Activated CD4-positive, alpha-beta T cell treated with anti-CD3 and anti-CD28 coated beads, Interleukin-2, Interleukin-6, amounts not matched to agents 100 ng/mL and 50 ng/mL, durations not matched to agents 16 hours and 8 hours (primary cell): ENCODE measurements at places on chromosomes 7 and 10.

DNA sequence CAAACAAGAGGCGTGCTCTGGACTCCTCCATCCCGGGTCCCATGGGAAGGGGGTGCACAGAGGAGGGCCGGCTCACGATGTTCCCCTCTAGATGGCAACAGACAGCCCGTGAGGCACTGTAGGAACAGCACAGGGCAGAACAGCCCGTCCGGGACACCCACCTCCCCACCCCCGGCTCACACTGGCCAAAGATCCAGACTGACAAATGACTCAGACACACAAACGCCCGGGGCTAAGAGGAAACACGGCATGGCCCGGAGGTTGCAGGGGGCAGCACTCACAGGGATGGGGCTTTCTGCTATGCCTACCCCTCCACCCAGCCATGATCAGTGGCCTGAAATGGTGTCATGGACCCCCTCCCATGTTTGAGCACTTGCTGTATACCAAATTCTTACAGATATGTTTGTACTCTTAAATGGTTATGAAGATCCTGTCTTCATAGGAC, 4.9 kb upstream of the ELN start:
- DNase-seq = no peak

- no peak for DNase-seq
These were observed 20.0 kb upstream of the LRRC17 start for GRCh38 chr7:102892631-102893278.

- DNase-seq = no peak
These were observed 29.3 kb downstream of the SLC39A12 start for GRCh38 chr10:17980846-17981565.

DNA sequence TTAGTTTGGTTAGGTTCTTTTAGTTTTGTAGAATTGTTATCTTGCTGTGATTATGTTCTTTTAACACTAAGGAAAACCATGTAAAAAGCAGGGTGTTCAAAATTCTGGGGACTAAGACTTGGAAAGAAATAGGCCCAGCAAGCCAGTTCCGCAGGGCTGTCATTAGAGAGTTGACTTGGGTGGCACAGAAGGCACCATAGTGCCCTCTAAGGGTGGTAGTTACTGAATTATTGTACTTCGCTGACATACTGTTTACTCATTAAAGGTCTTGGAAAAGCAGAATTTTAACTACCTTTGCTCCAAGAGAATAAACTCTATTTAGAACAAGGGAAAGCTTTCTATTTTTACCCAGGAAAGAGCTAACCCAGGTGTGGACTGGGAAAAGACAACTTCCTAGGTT, 86.5 kb downstream of the OTUD1 start:
- DNase-seq = peak; percentile 33

DNA sequence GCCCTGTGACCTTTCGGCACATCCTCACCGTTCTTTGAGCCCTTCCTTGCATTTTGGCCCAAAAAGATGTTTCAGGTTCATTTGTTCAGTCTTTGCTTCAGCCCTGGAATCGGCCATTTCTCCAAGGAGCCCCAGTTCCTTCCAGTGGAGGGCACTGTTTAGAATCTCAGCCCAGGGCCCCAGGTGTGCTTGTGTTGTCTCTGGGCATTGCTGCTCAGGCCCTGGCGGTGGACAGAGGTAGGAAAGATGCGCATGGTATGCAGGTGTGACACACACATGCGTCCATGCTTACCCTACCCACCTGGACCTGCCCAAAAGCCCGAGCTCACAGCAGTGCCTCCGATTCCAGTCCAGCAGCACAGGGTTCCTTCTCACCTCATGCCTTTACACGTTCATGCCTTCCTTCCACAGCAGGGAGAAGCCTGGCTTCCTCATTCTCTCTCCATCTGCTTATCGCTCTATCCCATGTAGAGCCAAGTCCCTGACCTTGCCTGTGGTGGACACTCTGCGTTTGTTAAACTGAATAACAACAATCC, 70.6 kb downstream of the LHPP start:
- peak; percentile 13 for DNase-seq

GRCh38 chr10:103652599-103653281, 159.2 kb downstream of the NEURL1 start:
- no peak for DNase-seq

GRCh38 chr7:81833401-81833800, 63.6 kb upstream of the HGF start:
- no peak for DNase-seq

GRCh38 chr7:155764438-155764793, 47.8 kb downstream of the SHH start:
- peak; percentile 74 for DNase-seq

DNA sequence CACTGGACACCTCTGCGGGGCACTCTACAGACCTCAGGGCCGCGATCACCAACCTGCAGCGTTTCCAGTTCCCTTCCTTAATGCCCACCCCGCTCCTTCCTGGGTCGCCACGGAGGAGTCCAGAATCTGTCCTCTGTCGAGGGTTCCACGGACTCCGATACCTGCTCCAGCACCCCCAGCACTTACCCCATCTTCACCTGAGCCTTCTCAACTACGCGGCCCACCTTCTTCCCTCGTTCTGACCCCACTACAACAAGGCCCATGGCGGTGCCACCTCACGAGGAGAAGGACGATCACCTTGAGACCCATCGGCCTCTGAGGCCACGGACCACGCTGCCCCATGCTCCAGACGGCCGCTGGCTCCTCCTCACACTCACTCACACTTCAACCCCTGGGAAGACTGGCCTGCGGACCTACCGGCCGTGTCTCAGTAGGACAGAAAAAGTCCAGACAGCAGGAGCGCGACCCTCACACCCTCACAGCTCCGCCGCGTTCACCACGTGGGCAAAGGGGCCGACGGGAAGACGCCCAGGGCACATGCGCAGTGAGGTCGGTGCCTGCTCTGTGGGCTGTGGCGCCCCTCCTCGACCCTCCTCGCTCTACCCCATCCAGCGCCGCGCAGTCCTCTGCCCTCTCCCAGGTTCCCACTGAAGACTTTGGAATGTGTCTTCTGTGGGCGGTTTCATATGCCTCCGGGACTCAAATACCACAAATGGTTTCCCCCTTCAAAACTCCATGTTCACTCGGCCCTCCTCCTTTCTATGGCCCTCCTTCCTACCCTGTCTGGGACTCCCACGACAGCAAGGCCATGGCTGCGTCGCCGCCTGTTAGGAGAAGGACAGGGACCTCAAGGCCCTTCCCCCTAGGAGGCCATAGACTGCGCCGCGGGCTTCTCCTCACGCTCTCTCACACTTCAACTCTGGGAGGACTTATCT, 193.9 kb upstream of the PHF14 start:
- no peak for DNase-seq

DNA sequence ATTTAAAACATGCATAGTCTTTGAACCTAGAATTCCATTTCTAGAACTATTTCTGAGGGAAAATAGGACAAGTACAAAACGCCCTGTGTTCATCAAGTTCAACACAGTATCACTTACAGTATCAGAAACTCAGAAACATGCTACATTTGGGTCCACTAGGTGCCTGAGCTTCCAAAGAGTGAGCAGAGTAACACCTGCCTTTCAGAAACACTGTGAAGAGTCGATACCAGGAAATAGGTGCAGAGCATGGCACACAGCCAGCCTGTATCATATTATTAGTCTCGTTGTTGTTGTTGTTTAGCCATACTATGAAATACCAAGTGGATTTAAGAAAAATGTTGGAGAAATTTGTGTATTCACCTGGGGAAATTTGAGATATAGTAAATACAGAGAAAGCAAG, 392.1 kb upstream of the MGMT start:
- DNase-seq = no peak

DNA sequence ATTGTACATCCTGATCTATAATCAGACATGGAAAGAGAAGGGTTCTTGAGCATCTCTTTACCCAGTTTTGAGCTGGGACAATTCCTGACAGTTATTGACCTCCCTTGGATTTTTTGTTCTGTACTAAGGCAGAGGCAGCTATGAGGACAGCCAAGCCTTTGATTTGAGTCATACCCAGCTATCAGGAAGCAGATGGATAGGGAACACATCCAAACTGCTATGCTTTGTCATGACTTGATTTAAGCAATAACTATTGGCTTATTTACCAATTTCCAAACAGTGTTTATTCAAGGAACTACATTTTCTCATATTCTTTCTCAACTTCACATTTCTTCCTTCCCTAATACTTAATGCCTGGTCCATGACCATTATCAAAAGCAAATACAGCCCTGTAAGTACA, 396.4 kb upstream of the STEAP1 start:
- DNase-seq = no peak

DNA sequence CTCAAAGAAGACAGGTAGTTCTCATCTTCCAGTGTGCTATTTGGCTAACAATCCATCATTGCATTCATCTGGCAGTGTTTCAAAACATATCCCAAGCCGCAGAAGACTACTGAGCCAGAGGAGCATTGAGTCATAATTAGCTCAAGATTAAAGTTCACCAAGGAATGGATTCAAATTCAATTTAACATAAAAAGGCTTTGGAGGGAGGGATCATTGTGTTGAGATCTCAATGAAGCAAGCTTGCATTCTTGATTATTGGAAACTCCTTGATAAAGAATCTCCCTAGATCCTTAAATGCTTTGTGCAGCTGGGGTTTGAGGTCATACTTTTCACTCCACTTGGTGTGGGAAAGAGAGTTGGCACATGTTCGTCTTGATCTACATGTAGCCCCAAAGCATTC, 142.8 kb upstream of the SEMA3A start:
- DNase-seq = no peak

DNA sequence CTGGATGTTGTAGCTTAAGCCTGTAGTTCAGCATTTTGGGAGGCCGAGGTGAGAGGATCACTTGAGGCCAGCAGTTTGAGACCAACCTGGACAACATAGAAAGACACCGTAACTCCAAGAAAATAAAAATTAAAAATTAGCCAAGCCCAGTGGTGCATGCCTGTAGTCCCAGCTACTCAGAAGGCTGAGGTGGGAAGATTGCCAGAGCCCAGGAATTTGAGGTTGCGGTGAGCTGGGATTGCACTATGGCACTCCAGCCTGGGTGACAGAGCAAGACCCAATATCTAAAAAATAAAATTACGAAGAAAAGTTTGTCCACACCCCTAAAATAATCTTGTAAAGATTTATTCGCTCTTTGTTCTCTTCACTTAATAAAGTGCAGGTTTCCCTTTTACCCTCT, 951.0 kb downstream of the TYW1 start:
- no peak for DNase-seq

- DNase-seq = no peak
These were observed 8.0 kb downstream of the TSPAN15 start for GRCh38 chr10:69459101-69459790.

- no peak for DNase-seq
These were observed 717.1 kb downstream of the GRID1 start for GRCh38 chr10:85649461-85649860.

GRCh38 chr7:140325600-140325999, 72.7 kb downstream of the SLC37A3 start:
- DNase-seq = no peak

GRCh38 chr10:119478811-119479341, 63.6 kb downstream of the RGS10 start:
- no peak for DNase-seq

GRCh38 chr7:291373-292092, 1.6 kb downstream of the FOXL3 start:
- no peak for DNase-seq

DNA sequence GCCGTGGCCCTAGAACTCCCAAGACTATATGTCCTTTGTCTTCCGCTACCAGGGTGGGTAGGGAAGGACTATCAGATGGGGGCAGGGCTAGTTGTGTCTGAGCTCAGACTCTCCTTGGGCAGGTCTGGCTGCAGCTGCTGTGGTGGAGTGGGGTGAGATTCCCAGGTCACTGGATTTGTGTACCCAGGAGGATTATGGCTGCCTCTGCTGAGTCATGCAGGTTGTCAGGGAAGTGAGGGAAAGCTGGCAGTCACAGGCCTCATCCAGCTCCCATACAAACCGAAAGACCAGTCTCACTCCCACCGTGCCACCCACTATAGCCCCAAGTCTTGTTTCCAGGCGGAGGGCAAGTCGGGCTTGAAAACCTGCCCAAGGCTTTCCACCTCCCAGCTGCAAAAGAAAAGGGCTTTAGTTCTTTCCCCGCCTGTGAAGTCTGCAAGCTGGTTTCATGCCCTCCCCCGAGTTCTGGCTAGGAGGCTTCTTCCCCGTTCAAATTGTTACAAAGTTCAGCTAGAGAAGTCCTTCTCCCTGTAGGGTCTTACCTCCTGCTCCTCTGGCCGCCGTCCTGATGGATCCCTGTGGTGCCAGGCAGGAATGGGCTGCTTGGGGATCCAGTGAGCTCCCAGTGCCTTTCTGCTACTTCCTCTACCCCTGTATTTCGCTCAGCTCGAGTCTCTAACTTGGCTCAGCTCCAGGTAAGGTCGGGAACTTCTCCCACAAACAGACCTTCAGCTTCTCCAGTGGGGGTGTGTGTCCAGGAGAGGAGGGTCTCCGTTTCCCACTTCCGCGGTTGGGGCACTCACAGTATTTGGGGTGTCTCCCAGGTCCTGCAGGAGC, 106.8 kb upstream of the FGL2 start:
- DNase-seq = no peak

DNA sequence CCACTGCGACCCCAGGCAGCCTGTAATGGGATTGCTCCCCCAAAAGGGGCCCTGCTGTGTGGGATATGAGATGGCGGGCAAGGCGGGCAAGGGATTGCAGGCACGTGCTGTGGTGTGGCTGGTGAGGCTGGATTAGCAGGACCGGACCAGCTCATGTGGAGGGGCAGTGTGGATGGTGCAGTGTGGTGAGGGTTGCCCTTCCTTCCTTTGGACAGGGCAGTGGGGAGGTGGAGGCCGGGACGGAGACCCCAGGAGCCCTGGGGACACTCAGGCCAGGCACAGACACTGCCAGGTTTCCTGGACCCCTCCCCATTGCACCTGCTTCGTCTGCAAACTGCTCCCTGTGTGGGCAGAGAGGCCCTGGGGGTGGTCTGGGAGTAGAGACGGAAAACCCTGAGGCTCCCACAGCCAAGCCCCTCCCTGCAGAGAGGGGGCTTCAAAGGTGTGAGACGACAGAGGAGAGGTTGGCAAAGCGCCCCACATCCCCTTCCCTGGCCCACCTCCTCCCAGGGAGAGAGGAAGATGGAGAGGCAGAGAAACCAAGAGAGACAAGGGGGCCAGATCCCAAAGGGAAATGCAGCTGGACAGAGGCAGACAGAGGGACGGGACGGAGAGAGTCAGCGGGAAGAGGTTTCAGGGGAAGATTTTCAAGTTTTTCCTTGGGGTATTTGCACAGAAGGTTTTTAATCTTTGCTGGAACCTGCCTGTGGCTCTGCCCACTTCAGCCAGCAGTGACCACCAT, 89.2 kb downstream of the MICALL2 start:
- DNase-seq = no peak

GRCh38 chr7:125780153-125780552, 850.5 kb upstream of the POT1 start:
- no peak for DNase-seq

DNA sequence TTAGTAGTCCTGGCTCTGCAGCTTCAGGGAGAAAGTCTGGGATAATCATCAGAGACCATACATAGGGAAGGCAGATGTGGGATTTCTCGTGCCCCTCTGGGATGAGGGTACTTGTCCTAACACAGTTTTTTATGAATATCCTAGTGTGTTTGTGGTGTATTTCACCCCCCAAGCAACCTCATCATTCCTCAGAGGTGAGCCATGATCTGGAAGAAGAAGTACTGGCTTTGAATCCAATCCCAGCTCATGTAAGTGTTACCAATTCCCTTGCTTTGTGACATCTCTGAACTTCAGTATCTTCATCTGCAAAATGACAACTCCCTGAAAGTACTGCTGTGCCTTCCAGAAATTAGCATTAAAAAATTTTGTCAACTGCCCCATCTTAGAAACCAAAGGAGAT, 347.5 kb upstream of the ZMIZ1 start:
- no peak for DNase-seq

- peak; percentile 60 for DNase-seq
These were observed 30.3 kb upstream of the IL6 start for GRCh38 chr7:22696541-22697228.
